Left cardiac atrium (tissue), 4 donors: ENCODE measurements at places on chromosomes 16 and 17.

- no peak for DNase-seq
Observed at GRCh38 chr16:83738923-83739503, 68.8 kb upstream of the HSBP1 start.

DNA sequence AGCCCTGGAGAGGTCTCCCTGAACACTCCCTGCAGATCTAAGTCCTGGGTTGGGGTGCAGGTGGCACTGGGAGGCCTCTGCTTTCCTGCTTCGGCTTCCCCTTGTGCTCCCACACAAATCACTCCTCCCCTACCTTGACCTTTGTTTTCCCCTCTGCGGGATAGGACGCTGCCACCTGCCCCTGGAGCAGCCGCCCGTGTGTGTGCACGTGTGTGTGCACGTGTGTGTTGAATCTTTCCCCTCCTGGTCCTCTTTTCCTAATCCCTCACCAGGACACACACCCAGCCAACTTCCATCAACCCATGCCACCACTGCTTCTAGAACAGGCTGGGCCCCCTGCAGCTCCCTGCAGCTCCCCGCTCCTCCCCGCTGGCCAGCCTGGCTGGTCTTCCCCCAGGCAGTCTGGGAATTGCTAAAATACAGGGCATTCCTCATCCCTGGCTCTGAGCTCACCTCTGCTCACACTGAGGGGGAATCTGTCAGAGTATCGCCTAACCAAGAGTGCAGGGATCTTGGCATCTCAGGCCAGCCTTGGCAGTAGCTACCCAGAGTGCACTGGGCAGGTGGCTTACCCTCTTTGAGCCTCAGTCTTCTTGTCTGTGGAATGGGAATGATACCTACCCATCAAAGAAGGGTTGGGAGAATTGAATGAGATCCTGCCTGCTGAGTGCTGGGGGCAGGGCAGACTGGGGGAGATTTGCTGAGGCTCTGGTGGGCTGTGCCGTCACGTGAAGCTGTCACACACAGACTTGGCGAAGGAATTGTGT, 198.5 kb downstream of the NTN1 start:
- DNase-seq: no peak

- DNase-seq: peak; percentile 89
Observed at GRCh38 chr17:27323538-27324215, 29.8 kb downstream of the WSB1 start.

GRCh38 chr16:66129196-66129595, 237.3 kb upstream of the CDH5 start:
- no peak for DNase-seq

GRCh38 chr16:2471653-2472487, 773 bp downstream of the NTN3 start:
- DNase-seq: no peak
